ENCODE measurements at places on chromosomes 1 and 21.

- DNase-seq: no peak
These were observed 16.9 kb upstream of the RAB3B start for GRCh38 chr1:52007215-52008002.

DNA sequence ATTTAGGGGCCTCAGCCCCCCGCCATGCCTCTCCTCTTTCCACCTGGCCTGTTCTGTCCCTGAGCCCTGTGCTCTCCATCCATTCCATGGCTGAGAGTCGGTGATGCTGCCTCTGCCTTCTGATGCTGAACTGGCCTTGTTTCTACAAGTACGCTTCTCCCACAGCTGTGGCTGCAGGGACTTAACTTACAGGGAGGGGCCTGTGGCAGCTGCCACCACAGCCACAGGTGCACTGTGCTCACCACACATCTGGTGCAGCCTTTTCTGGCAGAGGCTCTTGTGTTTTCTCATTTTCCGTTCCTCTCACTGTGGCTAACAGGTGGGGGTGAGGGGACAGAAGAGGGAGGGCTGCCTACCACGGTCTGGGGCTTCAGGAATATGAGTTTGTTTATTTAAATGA, 4.2 kb downstream of the FMO1 start:
- no peak for DNase-seq

DNA sequence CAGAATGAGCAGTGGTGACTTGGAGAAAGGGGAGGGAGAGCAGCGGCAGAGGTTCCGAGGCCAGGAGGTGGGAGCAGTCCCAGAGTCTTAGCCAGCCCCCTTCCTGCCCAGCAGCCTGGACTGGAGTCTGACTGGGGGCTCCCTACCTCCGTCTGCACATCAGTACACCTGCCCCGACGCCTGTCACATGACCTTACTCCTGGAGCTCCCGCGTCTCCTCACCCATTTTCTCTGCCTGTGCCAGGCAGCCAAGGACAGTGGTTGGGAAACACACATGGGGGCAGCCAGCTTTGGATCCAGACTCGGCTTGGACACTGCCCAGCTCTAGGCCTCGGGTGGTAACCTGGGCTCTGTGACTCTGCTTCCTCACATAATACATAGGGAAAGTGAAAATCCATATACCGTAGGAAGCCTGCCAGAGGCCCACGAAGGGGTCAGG, 16.9 kb downstream of the ACTRT2 start:
- DNase-seq: no peak

DNA sequence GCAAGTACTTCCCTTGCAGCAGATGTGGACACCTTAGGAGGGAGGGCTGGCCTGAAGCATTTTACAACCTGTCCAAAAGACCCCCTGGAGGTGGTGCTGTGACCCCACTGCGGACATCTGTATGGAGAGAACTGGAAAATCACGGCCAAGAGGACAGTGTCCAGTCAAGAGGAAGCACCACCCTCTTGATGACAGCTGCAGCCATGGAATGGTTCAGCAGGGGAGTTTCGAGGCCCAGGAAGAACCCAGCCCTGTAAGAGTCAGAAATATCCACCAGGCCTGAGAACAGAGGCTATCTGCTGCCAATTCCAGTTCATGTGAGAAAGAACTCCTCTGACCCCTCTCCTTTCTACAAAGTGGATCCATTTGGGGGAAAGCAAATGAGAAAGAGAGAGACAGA, 126.8 kb downstream of the PLXNA2 start:
- DNase-seq: no peak

Measured in GM19239 (cell line).